Karpas-422 (cell line): ENCODE measurements at places on chromosomes 7 and 10. TPM values are rescaled to one million over a fixed set of nuclear protein-coding genes. Genes with fewer than 3 reads are reported as not detected.

The MYL7 gene
- total RNA-seq: not detected in 2 replicates

The PSD gene
- 0.19 and 0.61 TPM in 2 replicates for total RNA-seq

DNA sequence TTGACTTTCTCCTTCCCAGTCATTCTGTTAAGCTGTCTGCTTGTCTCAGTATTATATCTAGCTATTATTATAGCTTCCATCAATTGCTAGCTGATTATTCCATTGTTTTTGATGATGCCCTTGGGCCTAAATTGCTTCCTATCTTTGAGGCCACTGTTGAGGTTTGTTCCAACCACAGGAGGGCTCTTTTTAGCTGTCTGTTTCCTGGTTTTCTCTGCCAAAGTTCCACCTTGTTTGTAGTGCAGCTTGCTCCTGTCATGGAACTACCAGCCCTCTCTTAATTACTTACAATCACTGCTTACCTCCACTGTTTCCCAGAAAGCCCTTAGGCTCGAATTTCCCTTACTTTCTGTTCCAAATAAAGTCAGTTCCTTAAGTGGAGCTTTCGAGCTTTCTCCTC is 118.7 kb upstream of the SEC61G start:
- DNase-seq: no peak
- no peak overlapping the region for H3K4me3 ChIP-seq
- H3K27me3 ChIP-seq: no peaks in the 10 kb centered on the region
- no peak overlapping the region for H3K27ac ChIP-seq

- no peak for DNase-seq
- H3K36me3 ChIP-seq: no peaks in the 10 kb centered on the region
- no peaks in the 10 kb centered on the region for H3K27me3 ChIP-seq
- no peak overlapping the region for H3K27ac ChIP-seq
- H3K4me3 ChIP-seq: no peak overlapping the region
These were observed 7.7 kb downstream of the NPC1L1 start for GRCh38 chr7:44533301-44534055.
